ENCODE measurements at places on chromosomes 7 and 10. TPM values are rescaled to one million over a fixed set of nuclear protein-coding genes. Genes with fewer than 3 reads are reported as not detected.

The EVX1 gene
- total RNA-seq, result 0.19 TPM

The TAC1 gene
- total RNA-seq, result 0.11 TPM

The SMKR1 gene
- total RNA-seq, result 7.8 TPM

The WEE2 gene
- not detected for total RNA-seq

The HYAL4 gene
- 0.04 TPM for total RNA-seq

The FFAR4 gene
- total RNA-seq, result 0.13 TPM

All from A549 treated with dexamethasone at 1 μM for 4 hours (cell line).